GM04503 (cell line): ENCODE measurements at places on chromosomes 11 and 22.
A peak's percentile ranks its signal among the peaks of the same experiment; 100 is the strongest.

DNA sequence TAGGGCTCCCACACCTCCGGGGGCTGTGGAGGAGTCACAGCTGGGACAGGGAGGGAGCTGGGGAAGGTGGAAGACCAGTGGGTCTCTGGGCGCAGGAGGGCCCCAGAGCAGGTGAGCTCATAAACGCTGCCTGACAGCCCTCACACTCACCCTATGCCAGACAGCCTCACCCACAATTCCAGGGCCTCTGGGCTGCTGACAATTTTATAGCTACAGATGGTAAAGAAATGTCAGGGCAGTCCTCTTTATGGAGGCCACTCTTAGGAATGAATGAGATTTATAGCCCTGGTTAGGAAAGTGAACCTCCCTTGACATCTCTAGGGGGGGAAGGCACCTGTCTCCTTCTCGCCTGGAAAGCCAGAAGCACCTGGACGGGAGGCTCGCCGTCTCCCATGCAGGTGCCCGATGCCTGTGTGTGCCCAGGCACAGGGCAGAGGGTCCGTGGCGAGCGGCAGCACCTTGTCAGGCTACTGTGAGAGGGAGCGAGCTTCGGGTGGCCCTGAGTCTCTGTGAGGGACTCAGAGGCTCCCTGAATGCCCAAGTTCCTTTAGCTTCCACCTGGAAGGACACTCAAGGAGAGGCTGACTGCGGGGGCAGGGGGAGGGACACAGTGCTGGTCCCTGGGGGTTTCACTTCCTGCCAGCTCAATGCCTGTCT, 39.9 kb downstream of the IGSF9B start:
- DNase-seq: no peak

GRCh38 chr22:27798511-27799014, 3.0 kb downstream of the MN1 start:
- no peak for DNase-seq

DNA sequence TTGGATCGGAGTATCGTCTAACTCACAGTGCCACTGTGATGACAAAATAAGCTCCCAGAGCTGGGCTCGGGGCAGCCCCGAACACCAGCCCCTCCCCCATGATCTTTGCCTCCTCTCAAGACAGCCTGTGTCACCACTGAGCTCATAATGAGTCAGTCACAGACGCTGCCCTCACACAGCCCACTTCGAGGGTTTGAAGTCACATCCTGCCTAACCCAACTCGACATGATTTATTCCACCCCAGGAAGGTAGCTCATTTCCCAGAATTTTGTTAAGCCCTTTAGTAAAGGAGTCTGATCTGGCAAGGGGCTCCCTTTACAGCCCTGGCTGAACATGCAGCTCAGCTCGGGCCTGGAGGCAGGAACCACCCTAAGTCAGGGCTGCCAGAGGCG, 22.8 kb downstream of the MYH9 start:
- DNase-seq: peak; percentile 62

GRCh38 chr11:34926831-34927132, 10.4 kb downstream of the PDHX start:
- DNase-seq: no peak

GRCh38 chr11:61577383-61578118, 3.3 kb downstream of the SYT7 start:
- DNase-seq: no peak

GRCh38 chr22:42742940-42743339, 22.3 kb upstream of the A4GALT start:
- DNase-seq: no peak

- no peak for DNase-seq
Observed at GRCh38 chr22:36874736-36875135, 13.9 kb downstream of the NCF4 start.

- no peak for DNase-seq
Observed at GRCh38 chr11:26719289-26719973, 2.4 kb downstream of the SLC5A12 start.

DNA sequence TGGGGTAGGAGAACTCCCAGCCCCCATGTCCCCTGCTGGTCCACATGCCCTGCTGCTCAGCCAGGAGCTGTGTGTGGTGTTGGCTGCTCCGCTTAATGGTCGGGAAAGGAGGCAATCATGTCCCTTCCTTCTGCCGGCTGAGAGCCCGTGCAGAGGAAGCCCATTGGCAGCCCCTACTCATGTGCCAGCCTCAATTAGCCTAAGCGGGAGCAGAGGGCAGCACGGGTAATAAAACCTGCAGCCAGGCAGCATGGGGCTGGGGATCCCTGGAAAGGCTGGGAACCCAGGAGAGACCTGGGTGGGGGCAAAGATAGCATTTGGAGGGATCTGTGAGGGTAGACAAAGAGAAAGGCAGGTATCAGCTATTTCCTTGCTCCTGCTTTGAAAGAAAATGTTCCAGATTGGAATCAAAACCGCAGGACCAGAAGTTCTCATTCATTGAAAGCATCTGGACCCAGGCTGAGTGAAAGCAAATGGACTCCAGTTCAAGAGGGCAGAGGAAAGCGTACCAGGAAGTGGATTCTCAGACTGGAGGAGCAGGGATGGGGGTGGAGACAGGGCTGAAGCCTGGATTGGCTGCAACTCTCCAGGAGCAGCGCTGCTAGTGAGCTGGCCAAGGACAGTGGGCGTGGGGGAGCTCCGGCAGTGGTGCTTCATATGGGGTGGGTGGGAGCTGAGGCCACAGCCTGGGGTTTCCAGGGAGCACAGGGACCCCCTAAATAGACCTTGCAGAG, 103.4 kb upstream of the NECTIN1 start:
- DNase-seq: peak; percentile 7

- no peak for DNase-seq
Observed at GRCh38 chr11:83047515-83048225, 24.0 kb downstream of the RAB30 start.

DNA sequence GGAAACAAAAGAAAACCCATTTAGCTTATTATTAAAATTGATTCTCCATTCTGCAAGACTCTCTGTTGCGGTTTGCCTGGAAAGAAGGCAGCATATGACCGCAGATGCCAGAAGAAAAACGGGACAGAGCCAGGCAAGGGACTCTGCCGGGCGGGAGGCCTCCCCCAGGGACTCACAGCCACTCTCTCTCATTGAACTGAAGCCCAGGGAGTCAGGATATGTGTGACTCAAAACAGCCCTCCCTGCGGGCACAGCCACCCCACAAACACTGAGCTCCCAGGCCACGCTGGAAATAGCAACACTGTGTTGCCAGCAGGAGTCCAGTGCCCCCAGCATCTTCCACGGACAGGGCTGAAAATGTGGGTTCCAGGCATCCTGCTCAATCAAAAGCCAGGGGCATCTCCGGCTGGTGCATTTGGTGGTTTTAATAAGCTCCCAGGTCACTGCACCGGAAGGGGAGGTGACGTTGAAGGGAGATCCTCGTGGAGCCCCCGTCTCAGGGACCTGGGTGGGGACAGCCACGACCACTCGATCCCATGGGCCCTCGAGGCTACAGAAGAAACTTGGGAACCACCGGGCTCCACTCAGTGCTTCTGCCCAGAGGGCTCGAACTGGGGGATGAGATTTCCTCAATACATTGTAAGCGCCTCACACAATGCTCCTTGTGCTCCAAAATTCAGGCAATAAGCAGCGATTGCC, 624.5 kb downstream of the TBC1D22A start:
- DNase-seq: no peak

- DNase-seq: no peak
Observed at GRCh38 chr11:112460141-112460540, 199.5 kb upstream of the PLET1 start.

DNA sequence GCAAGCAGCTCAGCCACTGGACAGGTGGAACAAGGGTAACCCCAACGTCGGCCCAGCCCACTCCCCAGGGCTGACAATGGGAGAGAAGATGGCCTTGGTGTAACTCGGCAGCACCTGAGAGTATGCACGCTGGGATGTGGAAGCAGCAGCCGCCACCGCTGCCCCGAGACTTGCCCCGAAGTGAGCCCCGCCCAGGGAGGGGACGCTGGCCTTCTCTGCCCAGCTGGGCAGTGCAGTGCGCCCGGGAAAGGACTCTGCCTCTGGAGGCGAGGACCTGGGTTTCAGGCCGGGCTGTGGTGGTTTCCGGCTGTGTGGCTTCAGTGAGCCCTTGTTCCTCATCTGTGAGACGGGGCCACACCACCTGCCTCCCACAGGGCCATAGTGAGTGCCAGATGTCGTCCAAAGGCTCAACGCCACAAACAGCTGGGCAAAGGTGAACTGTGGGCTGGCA, 8.6 kb upstream of the POLDIP3 start:
- no peak for DNase-seq

DNA sequence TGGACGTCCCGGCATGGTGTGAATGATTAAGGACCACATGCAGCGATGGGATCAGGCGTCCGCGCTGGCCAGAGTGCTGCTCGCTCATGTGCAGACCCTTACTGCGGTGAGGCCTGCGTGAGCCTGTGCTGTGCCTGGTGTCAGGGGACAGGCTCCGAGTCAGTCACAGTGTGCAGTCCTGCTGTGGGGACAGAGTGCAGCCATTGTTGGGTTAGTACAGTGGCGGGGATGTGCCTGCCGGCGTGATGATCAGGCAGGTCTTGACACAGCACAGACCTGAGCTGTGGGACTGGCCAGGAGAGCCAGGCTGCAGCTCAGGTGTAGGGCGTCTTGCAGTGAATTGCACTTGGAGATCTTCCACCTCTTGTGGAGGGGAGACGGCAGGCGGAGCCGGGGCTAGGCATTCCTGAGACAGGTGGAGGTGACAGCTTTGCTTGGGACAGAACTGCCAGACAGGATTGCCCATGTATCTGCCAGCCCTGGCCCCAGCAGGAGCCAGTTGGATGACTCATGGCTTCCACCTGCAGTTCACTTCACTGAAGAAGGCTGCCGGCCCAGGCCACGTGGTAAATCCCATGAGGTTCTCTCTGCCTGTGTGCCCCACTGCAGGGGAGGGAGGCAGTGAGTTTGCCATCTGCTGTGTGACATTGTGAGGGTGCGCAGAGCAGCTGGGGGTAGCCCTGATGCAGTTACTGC, 17.3 kb downstream of the TRMU start:
- DNase-seq: no peak

GRCh38 chr11:42329929-42330565, 870.6 kb upstream of the LRRC4C start:
- DNase-seq: peak; percentile 12

DNA sequence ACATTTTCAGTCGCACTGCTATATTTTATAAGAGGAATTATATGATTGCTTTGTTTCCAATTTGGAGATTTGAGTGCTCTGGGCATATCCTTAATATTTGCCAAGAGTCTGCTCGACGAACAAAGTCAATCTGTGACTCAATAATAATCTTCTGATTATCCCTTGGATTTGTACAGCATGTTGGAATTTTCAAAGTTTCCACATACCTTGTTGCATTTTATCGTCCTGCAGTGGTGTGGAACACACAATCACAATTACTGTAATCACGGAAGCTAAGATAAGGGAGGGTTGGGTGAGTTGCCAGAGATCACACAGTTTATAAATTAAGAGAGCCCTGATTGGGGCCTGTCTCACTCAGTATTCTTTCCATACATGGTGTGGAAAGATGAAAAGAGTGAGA, 189.3 kb downstream of the GUCY1A2 start:
- DNase-seq: no peak

DNA sequence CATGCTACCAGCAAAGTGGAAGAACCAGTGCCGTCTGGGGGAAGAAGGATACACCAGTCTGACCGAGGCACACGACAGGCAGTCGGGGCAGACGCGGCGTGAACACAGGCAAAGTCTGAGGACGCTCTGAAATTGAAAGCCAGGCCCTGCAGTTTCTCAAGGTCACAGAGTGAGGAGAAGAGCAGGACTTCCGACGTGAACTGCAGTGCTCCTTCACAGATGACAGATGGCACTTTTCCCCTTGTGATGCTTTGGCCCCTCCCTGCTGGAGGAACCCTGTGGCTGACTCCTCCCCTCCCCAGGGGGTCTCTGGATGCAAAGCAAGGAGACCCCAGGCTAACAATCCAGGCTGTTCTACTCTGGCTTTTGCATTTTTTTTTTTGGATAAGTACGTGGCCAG, 19.6 kb upstream of the JAM3 start:
- DNase-seq: no peak

GRCh38 chr22:42887523-42888507, 30.7 kb upstream of the ARFGAP3 start:
- no peak for DNase-seq

DNA sequence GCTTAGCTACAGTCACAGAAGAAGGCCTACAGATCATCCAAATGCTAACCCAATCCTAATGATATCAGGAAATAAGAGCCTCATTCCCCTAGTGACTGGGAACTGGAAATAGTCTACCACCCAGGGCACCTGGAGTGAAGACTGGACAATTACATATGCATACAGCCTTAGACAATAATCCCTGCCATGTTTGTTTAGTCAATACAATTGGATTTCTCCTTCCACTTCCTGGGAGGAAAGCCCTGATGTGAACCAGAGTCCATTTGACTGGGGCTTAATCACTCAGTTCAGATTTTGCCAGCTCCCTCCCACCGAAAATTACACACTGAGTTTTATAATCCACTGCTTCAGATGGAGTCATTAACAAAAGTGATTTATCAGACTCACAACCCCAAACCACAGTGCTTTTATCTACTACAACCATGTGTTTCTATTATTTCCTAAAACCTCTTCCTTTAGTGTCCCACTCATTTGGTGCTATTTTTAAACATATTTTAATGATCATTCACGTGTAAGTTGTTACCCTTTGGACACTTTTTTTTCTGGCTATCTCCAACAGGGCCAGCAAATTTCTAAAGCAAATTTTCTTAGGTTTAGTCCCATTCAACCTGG, 29.9 kb downstream of the CWF19L2 start:
- no peak for DNase-seq

DNA sequence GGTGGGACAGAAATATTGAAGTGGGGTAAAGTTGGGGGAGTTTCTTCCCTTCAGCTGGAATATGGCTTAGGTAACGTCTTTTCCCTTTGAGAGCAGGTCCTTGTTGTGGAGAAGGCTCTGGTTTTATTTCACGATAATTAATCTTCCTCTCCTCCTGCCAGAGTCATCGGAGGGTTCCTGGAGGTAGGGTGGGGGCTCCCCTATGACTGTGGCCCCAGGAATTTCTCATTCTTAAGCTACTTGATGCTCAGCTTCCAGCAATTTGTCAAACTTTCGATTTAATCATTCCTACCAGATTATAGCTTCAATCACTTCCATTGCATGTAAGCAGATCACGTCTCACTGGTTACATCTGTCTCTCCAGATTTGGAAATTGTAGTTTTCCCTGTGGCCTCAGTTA, 242.8 kb upstream of the PLET1 start:
- no peak for DNase-seq

DNA sequence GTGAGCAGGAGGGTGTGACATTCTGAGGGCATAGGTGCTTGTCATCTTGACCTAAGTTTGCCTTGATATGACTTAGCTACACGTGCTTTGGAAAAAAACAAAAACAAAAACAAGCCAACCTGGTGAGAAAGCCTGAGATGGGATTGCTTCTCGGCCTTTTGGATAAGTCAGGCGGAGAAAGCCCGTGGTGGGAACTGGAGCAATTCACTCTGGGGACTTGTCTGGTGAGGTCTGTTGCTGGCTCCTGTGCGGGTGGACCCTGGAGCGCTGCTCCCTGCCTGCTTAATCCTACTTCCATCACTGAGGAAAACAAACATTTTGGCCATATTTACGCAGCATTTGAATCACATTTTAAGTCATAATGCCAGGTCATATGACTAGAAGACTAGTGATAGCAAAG, 100.3 kb downstream of the SNX19 start:
- DNase-seq: no peak

GRCh38 chr11:64268893-64269539, 15.4 kb downstream of the BAD start:
- DNase-seq: no peak
